ENCODE measurements at places on chromosomes 11 and 22.

GRCh38 chr11:65132988-65133700 lies 1.2 kb downstream of the SYVN1 start:
- no peak for DNase-seq

DNA sequence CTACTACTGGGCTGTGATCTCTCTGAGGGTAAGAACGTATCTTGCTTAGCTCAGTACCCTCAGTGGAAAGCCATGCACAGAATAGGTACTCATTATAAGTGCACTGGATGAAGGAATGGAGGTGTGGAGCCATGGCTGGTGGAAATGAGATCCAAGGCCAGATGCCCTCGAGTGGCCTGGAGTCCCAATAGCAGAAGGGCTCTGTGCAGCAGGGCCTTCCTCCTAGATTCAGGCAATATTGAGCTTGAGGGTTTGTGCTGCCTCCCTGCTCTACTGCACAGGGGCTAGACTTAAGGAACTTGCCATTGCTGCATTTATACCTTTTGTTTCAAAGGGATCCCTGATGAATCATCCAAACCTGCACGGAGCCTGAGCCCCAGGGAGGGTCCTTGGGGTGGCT lies 33.6 kb upstream of the TUB start:
- no peak for DNase-seq

DNA sequence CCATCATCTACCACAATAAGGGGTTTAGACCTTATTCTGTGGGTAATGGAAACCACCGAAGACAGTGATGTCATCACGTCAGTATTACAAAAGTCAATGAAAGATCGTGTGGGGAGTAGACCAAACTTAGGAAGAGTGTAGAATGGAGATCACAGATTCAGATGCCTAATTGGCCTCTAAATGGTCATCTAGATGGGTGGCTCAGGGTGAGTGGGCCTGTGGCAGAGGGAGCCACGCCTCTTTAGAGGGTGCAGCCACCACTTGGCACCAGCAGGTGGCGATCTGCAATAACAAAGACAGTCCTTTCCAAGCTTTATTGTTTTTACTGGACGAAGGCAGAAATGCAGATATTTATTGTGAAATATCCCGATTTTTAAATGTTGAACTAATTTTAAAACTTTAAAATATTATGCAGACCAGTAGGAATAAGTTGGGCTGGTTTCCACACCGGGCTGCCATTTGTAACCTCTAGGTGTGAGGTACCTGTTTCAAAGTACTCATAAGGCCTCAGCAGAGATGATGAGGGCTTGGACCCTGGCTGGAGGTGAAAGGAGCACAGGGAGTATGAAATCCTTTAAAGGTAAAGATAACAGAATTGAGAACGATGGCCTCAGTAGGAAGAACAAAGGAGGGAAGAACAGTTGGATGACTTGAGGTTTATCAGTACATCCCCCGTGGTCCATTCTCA lies 222.0 kb downstream of the DBX1 start:
- DNase-seq: no peak

- DNase-seq: no peak
Measured at GRCh38 chr11:93504110-93505095, 38.8 kb downstream of the SMCO4 start.

- no peak for DNase-seq
Measured at GRCh38 chr11:124643042-124643604, 20.5 kb downstream of the TBRG1 start.

DNA sequence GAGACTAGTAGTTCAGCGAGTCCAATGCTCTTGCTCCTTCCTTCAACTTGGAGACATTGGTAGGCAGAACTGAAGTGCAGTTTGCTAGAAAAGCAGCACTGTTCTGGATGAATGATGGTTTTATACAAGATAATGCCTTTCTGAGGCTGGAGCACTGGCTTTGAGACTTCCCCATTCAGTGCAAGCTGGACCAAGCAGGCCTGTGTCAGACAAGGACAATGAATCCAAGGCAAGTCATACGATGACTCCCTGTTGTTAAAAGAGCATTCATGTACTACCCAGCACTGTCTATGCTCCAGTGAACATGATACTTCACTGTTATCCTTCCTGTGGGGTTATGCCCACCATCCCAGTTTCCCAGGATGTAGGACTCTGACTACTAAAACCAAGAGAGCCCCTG lies 242.3 kb upstream of the RAG2 start:
- DNase-seq: no peak

DNA sequence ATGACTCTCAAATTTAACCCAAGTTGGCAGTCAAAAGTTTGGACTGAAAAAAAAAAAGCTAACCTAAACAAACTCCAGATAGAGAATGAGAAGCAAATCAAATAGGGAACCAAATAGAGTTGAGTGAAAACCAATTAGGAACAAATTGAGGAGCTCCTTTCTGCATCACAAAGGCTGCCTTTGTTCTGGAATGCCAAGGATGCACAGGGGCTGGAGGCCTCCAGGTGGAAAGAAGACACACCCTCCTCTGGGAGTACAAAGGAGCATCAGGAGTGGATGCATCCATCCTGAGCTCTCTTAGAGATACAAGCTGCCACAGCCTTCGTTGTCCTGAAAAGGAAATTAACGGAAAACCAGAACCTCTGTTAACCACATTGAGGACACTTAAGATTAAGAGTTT lies 73.3 kb downstream of the MRGPRX1 start:
- DNase-seq: no peak

- no peak for DNase-seq
Measured at GRCh38 chr22:50702821-50703725, 30.4 kb downstream of the SHANK3 start.

DNA sequence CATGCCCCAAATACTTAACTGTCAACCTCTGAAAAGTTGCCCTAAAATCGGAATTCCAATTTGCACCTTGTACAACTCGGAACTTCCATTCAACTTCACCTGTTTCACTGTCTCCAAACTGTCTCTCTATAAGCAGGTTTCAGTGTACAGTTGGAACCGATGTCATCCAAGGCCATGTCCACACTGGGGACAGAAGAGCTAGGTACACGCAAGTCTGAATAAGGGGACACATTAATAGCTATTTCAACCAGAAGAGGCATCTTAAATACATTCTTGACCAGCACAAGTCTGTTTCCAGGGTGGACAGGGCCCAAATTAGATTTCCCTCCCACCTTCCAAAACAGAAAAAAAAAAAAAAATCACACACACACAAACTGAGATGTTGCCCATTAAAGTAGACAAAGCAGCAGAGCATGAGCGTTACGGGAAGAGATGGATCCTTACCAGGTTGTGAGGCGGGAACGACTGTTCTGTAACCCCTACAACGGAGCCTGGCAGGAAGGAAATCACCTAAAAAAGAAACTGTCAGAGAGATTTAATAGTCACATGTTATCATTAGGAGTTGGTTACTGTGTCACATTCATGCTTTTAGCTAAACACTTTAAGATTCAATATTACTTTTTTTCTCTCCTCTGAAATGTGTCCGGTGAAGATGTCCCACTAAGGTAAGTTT lies 1.7 kb downstream of the CREBZF start:
- no peak for DNase-seq

DNA sequence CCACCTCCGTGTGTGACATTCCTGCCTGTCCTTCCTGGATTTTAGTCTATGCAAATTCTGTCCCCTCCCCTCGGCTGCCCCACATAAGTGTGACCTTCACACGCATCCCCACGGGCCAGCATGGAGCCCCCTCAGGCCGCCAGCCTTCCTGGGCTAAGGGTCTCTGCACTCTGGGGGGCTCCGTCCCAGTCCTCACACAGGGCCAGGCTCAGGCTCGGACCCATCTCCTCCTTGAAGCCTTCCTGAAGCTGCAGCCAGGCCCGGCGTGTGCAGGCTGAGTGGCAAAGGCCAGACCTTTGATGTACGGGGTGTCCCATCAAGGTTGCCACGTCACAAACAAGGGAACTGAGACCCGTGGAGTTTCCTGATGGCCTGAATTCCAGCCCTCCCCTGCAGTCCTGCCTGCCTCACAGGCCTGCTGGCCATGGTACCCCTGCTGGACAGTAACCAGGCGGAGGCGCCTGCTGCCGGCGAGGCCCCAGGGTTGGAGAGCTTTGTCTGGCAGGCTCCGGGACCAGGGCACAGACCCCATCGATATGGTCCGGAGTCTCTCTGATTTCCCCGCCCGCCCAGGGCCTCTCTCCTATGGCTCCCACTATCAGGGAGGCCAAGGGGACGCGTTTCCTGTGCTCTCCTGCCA lies 791.7 kb downstream of the BRD1 start:
- no peak for DNase-seq

DNA sequence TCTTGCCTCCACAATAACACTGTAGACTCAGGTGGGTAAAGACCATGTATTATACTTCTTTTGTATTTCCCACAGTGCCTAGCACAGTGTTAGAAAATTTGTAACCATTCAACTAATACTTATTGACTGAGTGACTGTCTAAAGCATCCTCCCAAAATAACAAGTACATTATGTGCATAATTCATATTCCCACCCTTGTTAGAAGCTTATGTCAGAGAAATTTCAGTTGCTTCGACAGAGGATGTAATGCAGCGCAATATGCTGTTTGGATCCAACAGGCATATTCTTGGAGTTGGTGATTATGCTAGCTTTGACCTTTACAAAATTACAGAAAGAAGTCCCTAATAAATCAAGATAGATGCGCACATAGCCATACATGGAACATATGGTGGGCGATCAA lies 53.0 kb downstream of the AMBRA1 start:
- DNase-seq: no peak

- DNase-seq: no peak
Measured at GRCh38 chr11:61555051-61555969, 25.6 kb downstream of the SYT7 start.

DNA sequence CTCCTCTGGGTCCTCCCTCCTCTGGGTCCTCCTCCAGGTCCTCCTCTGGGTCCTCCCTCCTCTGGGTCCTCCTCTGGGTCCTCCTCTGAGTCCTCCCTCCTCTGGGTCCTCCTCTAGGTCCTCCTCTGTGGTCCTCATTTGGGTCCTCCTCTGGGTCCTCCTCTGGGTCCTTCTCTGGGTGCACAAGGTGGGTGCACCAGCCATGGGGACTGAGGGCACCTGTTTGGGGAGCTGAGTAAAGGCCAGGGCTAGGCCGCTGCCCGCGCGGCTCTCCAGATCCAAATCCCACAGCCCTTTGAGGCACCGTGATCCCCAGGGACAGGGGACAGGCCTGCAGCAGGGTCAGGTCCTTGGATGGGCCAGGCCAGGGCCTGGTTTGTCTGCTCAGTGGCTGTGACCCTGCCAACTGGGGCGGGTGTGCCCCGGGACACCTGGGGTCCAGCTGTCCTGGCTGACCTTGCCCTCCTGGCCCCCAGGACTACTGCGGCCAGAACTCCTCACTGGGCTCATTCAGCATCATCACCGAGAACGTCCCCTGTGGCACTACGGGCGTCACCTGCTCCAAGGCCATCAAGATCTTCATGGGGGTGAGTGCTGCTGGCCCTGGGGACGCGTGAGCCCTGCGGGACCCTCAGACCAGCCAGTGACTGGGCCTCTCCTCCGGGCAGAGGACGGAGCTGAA lies 12.7 kb downstream of the MUC2 start:
- no peak for DNase-seq

- peak; percentile 75 for DNase-seq
Measured at GRCh38 chr11:9758637-9759518, 95.0 kb downstream of the SWAP70 start.

DNA sequence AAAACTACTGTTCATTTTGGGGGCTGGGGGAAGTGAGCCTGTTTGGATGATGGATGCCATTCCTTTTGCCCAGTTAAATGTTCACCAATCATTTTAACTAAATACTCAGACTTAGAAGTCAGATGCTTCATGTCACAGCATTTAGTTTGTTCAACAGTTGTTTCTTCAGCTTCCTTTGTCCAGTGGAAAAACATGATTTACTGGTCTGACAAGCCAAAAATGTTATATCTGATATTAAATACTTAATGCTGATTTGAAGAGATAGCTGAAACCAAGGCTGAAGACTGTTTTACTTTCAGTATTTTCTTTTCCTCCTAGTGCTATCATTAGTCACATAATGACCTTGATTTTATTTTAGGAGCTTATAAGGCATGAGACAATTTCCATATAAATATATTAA lies 87.1 kb upstream of the BIRC3 start:
- no peak for DNase-seq

GRCh38 chr11:41498726-41499125 lies 39.3 kb upstream of the LRRC4C start:
- DNase-seq: no peak

- no peak for DNase-seq
Measured at GRCh38 chr22:27237080-27237741, 564.3 kb downstream of the MN1 start.
